ENCODE measurements at places on chromosomes 6 and 20.

- H3K27me3 ChIP-seq: no peaks in the 10 kb centered on the region
- peak overlapping the region; percentile 99 for H3K4me3 ChIP-seq
- H3K36me3 ChIP-seq: no peaks in the 10 kb centered on the region
- DNase-seq: no peak
- peaks cover 12% of the 10 kb centered on the region for H3K4me1 ChIP-seq
These were observed 1.2 kb downstream of the ABHD12 start for GRCh38 chr20:25389401-25389857.

DNA sequence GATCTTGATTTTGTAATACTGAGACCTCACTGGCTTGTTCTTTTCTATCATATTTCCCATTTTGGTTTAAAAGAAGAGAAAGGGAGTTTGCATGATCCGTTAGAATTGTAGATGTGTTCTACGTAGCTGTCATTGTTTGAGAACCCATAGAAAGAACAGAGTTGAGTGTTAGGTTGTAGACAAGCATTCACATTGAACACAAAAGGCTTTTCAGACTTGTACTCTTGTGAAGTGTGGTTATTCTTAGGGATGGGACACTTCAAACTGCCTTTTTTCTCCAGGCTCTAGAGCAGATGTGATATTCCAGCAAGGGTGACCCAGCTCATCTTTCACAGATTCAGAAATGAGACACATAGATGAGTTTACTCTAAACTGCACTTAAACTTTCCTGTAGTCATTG lies 19.9 kb downstream of the FOXO3 start:
- peak overlapping the region; percentile 10 for H3K4me3 ChIP-seq
- peaks cover 97% of the 10 kb centered on the region for H3K4me1 ChIP-seq
- H3K27me3 ChIP-seq: no peaks in the 10 kb centered on the region
- no peak for DNase-seq

DNA sequence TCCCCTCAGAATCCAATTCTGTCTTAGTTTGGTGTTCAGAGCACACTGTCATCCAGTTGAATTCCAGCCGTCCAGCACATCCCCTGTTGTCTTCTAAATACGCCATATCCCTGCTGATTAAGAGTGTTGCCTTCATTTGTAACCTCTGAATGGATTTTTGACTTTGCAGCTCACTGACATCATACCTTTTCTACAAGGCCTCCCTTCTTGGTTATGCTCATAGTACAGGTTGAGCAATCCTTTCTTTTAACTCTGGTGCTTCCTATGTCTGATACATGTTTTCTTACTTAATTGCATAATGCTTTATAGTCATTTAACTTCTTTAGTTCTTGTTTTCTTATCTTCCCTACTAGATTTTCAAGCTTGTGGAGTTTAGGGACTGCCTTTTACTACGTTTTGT lies 36.4 kb downstream of the XRN2 start:
- H3K4me1 ChIP-seq: no peaks in the 10 kb centered on the region
- peaks cover 2% of the 10 kb centered on the region for H3K36me3 ChIP-seq
- no peak overlapping the region for H3K4me3 ChIP-seq
- H3K27ac ChIP-seq: no peak overlapping the region
- no peaks in the 10 kb centered on the region for H3K27me3 ChIP-seq
- DNase-seq: no peak

- no peaks in the 10 kb centered on the region for H3K27me3 ChIP-seq
- no peak overlapping the region for H3K4me3 ChIP-seq
- H3K36me3 ChIP-seq: no peaks in the 10 kb centered on the region
- H3K27ac ChIP-seq: no peak overlapping the region
- peaks cover 51% of the 10 kb centered on the region for H3K4me1 ChIP-seq
- DNase-seq: no peak
These were observed 360.4 kb upstream of the JARID2 start for GRCh38 chr6:14885498-14885897.

GRCh38 chr6:137261361-137261760 lies 42.2 kb upstream of the IFNGR1 start:
- H3K27me3 ChIP-seq: no peaks in the 10 kb centered on the region
- peaks cover 10% of the 10 kb centered on the region for H3K4me1 ChIP-seq
- H3K4me3 ChIP-seq: no peak overlapping the region
- peak overlapping the region; percentile 63 for H3K27ac ChIP-seq
- DNase-seq: no peak

DNA sequence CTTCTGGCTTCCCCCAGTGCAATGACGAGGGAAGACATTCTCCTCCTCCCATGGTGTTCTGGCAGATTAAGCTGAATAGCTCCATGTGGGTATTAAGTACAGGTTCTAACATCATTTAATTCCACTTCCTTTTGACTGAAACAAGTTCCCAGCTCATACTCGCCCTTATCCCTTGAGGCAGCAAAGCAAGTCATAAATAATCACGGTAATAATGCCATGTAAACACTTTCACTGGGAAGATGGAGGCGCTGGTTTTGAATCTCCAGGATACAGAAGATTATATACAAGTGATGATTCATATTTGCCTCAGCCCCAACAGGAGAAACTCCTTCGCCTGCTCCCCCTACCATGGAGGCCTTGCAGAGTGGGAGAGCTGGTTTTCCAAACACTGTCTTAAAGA lies 141.3 kb downstream of the PXDC1 start:
- H3K27me3 ChIP-seq: no peaks in the 10 kb centered on the region
- H3K4me1 ChIP-seq: peaks cover 4% of the 10 kb centered on the region
- H3K36me3 ChIP-seq: no peaks in the 10 kb centered on the region
- no peak overlapping the region for H3K4me3 ChIP-seq
- no peak for DNase-seq

GRCh38 chr6:81594501-81594900 lies 158.0 kb downstream of the TENT5A start:
- H3K36me3 ChIP-seq: no peaks in the 10 kb centered on the region
- no peak overlapping the region for H3K27ac ChIP-seq
- no peaks in the 10 kb centered on the region for H3K27me3 ChIP-seq
- no peaks in the 10 kb centered on the region for H3K4me1 ChIP-seq
- DNase-seq: no peak

GRCh38 chr6:33543116-33543515 lies 37.0 kb downstream of the BAK1 start:
- H3K4me1 ChIP-seq: no peaks in the 10 kb centered on the region
- H3K27ac ChIP-seq: no peak overlapping the region
- DNase-seq: no peak
- no peaks in the 10 kb centered on the region for H3K36me3 ChIP-seq

DNA sequence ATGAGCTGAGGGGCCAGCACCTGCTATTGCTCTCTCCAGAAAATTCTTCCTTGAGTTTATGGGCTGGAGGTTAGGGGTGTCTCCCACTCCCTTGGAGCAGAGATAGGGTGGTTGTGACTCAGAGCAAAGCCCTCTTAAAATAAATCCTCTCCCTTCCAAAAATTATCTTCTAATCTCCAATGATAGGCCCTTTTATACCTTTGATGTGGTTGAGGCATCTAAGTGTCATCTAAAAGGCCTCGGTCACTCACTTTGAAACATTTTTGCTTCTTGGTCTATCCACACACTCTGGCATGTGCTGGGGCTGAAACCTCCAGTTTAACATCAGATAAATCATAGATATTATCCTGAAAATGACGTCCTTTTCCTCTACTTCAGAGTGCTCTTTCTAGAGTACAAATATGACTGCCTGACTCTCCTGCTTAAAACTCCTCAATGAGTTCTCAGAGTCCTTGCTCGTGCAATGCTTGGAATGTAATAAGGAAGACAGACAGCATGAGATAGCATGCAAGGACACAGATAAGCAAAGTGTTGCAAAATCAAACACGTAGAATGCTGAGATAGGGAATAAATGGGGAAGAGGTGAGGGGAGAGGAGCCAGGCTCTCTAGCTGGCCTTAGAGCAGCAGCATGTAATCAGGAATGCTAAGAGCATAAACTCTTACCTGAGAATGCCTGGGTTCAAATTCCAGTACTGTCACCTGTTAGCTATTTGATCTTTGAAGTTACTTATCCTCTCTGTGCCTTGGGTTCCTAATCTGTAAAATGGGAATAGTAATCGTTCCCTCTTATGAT lies 374.1 kb upstream of the CITED2 start:
- DNase-seq: no peak
- no peak overlapping the region for H3K27ac ChIP-seq
- H3K4me1 ChIP-seq: peaks cover 26% of the 10 kb centered on the region
- no peak overlapping the region for H3K4me3 ChIP-seq
- no peaks in the 10 kb centered on the region for H3K36me3 ChIP-seq
- H3K27me3 ChIP-seq: no peaks in the 10 kb centered on the region

- H3K4me1 ChIP-seq: no peaks in the 10 kb centered on the region
- no peak overlapping the region for H3K4me3 ChIP-seq
- no peak overlapping the region for H3K27ac ChIP-seq
- peaks cover 92% of the 10 kb centered on the region for H3K27me3 ChIP-seq
These were observed 32.0 kb downstream of the POM121L2 start for GRCh38 chr6:27280064-27280539.

DNA sequence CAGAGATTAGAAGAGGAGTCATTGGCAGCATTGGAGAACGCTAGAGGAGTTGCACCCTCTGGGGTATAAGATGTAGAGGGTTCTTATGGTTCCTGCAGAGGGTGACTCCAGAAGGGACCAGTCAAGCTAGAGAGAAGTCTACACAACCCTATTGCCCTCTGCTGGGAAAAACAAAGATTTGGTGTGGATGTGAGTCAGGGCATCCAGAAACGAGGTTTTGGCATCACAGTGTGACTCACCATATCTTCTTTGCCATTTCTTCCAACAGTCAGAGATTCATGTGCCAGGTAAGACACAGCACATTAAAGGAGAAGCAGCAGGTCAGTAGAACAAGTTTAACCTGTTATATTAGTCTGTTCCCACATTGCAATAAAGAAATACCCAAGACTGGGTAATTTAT lies 598.8 kb downstream of the MAFB start:
- DNase-seq: no peak
- no peaks in the 10 kb centered on the region for H3K27me3 ChIP-seq
- H3K4me3 ChIP-seq: no peak overlapping the region
- H3K36me3 ChIP-seq: no peaks in the 10 kb centered on the region
- no peak overlapping the region for H3K27ac ChIP-seq
- H3K4me1 ChIP-seq: no peaks in the 10 kb centered on the region
